A549 treated with ZK216348 at 1 μM for 4 hours (cell line): ENCODE measurements at places on chromosomes 6 and 20. TPM values are rescaled to one million over a fixed set of nuclear protein-coding genes. Genes with fewer than 3 reads are reported as not detected.

The RSPH3 gene
- 3.9 to 6.0 TPM (median 4.5 TPM) in 5 replicates for total RNA-seq

The SYCP2 gene
- total RNA-seq: 0.17 to 0.46 TPM (median 0.38 TPM) in 5 replicates

The CDH26 gene
- 0.12 to 0.54 TPM (median 0.14 TPM) in 4 of 5 replicates, not detected in the other for total RNA-seq

The PLCB1 gene
- total RNA-seq: 0.33 to 0.87 TPM (median 0.60 TPM) in 5 replicates

The IMPG1 gene
- not detected in 5 replicates for total RNA-seq

The XKR7 gene
- 0.02 to 0.03 TPM in 2 of 5 replicates, not detected in the others for total RNA-seq

The CGA gene
- 0.16 to 0.25 TPM in 2 of 5 replicates, not detected in the others for total RNA-seq

The TCP11 gene
- total RNA-seq: not detected in 5 replicates

The DACT2 gene
- total RNA-seq: 0.14 to 0.27 TPM (median 0.15 TPM) in 5 replicates

The FITM2 gene
- total RNA-seq: 7.2 to 9.6 TPM (median 8.5 TPM) in 5 replicates

The FOXO3 gene
- 5.5 to 9.3 TPM (median 8.3 TPM) in 5 replicates for total RNA-seq

The FAM110A gene
- 4.3 to 12.4 TPM (median 11.4 TPM) in 5 replicates for total RNA-seq

The PRDM1 gene
- total RNA-seq: 3.8 to 5.9 TPM (median 5.5 TPM) in 5 replicates

The ZNF451 gene
- total RNA-seq: 6.7 to 11.0 TPM (median 7.4 TPM) in 5 replicates

The UBR2 gene
- total RNA-seq: 5.6 to 8.0 TPM (median 6.5 TPM) in 5 replicates
